Right renal pelvis (tissue), 4 donors: ENCODE measurements at places on chromosomes 4 and X. TPM values are rescaled to one million over a fixed set of nuclear protein-coding genes. Genes with fewer than 3 reads are reported as not detected.

SMIM43 gene
- polyA plus RNA-seq: 0.60 TPM

SPANXC gene
- polyA plus RNA-seq: not detected

DNA sequence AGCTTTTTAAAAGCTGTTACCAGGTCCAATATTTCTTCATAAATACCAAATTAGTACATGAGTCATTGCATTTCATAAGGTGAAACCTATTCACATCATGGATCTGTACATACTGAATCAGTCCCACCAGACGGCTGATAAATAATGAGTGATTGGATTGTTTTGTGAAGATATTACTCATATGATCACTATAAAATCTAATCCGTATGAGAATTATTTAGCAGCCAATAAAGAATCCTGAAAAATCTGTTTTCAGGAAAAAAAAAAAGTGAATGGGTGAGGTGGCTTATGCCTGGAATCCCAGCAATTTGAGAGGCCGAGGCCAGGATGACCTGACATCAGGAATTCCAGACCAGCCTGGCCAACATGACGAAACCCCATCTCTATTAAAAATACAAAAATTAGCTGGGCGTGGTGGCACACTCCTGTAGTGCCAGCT lies 438.1 kb downstream of the INPP4B start:
- no peak for DNase-seq

GRCh38 chr4:68250151-68250930 lies 4.8 kb upstream of the TMPRSS11B start:
- no peak for DNase-seq

DNA sequence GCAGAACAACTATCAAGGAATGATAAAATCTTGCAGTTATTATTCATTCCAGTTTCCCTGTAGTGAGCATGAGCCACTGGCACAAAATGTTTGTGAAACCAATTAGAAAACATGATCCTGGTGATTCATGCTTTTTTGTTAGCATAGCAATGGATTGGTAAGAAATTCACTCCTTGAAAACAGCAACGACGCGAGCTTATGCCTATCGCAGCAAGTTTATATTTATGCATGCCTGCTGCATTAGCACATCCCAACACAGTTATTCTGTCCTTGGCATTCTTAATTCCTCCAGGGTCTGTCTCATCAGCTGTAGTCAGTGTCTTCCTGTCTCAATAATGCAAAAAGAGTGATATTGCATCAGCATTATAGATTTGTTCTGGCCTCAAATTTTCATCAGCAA lies 975.9 kb downstream of the STIM2 start:
- no peak for DNase-seq
